ENCODE measurements at places on chromosomes 6 and 20. TPM values are rescaled to one million over a fixed set of nuclear protein-coding genes. Genes with fewer than 3 reads are reported as not detected.

DNA sequence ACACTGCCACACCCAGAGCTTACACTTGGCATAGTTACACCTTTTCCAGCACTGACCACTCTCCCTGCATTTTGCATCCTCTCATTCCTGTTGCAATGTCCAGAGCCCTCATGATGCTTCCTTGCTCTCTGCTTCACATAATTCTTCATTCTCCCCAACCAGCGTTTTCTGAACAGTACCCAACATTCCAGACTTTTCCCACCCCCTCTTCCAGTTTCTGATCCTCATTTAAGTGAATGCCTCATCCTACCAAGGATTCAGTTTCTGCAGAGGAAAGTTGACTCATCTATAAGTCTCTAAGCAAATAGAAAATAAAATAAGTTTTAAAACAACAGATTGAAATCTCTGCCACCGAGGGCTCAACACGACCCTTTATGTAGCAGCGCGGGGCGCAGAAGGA lies 321.3 kb upstream of the TCF21 start:
- no peaks in the 10 kb centered on the region for H3K27me3 ChIP-seq
- peak overlapping the region; percentile 11 for H3K4me3 ChIP-seq
- H3K27ac ChIP-seq, result peak overlapping the region; percentile 11
- DNase-seq, result peak; percentile 37
- no peaks in the 10 kb centered on the region for H3K36me3 ChIP-seq

DNA sequence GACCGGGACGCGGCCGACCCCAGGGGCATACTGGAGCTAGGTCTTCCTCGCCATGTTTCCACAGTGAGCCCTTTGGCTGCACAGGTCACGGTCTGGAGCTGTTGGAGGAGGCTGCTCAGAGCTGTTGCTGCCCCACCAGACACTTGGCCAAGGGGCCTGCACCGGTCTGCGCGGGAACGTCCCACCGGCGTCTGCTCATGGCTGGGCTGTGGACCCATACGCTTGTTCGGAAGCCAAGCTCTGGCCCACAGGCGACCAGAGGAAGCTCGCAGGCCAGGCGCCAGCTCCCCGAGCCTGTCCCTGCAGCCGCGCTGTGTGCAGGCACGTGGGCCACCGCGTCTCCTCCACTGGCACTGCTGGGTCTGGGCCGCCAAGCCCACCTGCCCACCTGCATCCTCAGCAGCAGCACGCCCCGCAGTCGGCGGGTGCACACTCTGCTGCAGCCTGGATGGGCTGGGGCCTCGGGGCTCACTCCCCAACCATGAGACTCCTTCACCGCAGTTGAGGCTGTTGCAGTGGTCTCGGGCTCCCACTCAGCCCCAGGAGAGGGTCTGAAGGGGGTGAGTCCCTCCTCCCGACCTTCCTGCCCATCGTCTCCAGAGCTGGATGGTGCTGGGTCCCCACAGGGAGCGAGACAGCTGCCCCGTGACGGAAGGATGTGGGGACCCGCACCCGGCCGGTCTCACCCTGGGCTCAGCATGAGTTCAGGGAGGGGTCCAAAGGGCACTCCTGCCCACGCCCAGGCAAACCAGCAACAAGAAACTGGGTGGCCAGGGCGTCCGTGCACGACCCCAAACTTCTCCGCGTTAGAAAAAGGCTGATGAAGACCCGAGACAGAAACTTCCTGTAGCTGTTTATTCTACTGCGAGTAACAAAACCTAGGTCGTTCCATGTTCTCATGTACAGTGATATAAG lies 15.5 kb upstream of the TCFL5 start:
- H3K4me3 ChIP-seq, result no peak overlapping the region
- no peak overlapping the region for H3K27ac ChIP-seq
- peaks cover 10% of the 10 kb centered on the region for H3K36me3 ChIP-seq
- H3K4me1 ChIP-seq, result peaks cover 11% of the 10 kb centered on the region

DNA sequence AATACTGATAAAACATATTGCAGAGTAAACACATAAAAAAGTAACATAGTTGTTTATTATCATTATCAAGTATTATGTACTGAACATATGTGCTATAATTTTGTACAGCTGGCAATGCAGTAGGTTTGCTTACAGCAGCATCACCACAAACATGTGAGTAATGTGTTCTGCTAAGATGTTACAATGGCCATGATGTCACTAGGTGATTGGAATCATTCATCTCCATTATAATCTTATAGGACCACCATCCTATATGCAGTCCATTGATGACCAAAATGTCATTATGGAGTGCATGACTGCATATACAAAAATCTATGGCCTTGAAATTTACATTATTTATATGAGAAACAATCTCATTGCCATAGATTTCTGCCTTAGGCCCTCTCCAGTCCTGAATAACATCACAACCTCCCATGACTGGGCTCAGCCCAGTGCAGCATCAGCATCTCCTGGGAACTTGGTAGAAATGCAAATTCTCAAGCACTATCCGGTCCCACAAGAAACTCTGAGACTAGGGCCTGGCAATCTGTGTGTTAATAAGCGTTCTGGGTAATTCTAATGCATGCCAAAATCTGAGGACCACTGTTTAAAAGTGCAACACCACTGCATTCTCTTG lies 352.0 kb upstream of the MARCKS start:
- DNase-seq, result no peak
- H3K4me3 ChIP-seq, result no peak overlapping the region
- no peak overlapping the region for H3K27ac ChIP-seq
- peaks cover 16% of the 10 kb centered on the region for H3K4me1 ChIP-seq

DPPA5 gene
- not detected for total RNA-seq

DNA sequence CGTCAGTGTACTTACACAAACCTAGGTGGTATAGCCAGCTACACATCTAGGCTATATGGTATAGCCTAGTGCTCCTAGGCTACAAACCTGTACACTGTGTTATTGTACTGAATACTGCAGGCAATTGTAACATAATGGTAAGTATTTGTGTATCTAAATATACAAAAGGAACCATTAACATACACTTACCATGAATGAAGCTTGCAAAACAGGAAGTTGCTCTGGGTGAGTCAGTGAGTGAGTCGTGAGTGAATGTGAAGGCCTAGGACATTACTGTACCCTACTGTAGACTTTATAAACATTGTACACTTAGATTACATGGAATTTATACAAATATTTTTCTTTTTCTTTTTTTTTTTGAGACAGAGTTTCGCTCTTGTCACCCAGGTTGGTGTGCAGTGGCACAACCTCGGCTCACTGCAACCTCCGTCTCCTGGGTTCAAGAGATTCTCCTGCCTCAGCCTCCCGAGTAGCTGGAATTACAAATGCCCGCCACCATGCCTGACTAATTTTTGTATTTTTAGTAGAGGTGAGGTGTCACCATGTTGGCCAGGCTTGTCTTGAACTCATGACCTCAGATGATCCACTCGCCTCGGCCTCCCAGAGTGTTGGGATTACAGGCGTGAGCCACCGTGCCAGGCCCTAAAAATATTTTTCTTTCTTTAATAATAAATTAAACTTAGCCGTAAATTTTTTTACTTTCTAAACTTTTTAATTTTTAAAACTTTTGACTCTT lies 15.4 kb upstream of the KIAA1755 start:
- peaks cover 93% of the 10 kb centered on the region for H3K4me1 ChIP-seq
- H3K27ac ChIP-seq, result peak overlapping the region; percentile 92
- H3K27me3 ChIP-seq, result no peaks in the 10 kb centered on the region
- peak overlapping the region; percentile 52 for H3K4me3 ChIP-seq
- H3K36me3 ChIP-seq, result peaks cover 15% of the 10 kb centered on the region

TMEM217 gene
- 1.9 TPM for total RNA-seq

DNA sequence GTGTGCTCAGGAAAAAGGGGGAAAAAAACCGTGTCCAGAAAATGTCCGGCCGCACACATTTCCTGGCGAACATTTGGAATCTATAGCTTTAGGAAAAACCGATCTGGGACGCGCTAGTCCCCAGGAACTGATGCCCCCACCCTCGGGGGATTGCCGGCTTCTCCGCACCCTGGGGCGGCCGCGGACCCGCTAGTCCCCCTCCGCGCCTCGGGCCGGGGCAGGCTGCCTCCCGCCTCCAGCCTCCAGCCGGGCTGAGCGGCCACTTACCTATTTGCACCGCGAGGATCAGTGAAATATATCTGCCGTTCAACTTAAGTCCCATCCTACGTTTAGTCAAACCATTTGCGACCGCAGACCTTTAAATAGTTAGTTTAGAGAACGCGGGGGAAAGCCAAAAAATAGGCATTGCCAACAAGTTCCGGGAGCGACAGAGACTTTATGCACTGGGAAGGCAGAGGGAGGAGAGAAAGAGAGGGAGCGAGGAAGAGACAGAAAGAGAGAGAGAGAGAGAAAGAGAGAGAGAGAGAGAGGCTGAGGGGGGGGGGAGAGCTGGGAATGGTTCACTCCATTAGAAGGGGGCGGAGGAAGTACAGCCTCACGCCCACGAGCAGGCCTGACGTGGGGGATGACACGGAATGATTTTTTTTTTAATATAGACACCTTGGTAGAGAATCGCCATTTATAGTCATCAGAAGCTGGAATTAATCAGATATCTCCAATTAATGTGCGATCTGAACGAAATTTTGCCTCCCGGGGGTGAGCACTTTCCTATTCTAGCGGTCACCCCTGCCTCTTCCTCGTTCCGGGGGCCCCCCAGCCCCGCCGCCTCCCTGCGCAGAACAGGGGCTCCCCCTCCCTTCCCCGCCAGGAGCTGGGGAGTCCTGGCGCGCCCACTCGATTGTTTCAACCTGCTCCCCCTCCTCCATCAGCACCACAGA lies at the start of gene NRN1:
Gene NRN1 (minus strand): TSS at position 498 of the 938 bp plus-strand sequence. CDS start 176 bp downstream, at position 322.
- H3K4me3 ChIP-seq, result peak within 1 kb of the TSS; percentile 76
- peaks cover 37% of the 10 kb centered on the region for H3K27me3 ChIP-seq
- DNase-seq, result no peak
- no peak within 1 kb of the TSS for H3K27ac ChIP-seq
- H3K36me3 ChIP-seq, result peaks cover 13% of the 10 kb centered on the region

GRCh38 chr6:67680297-67680932 lies 954.7 kb upstream of the ADGRB3 start:
- H3K4me1 ChIP-seq, result no peaks in the 10 kb centered on the region
- DNase-seq, result no peak
- no peaks in the 10 kb centered on the region for H3K27me3 ChIP-seq

DNA sequence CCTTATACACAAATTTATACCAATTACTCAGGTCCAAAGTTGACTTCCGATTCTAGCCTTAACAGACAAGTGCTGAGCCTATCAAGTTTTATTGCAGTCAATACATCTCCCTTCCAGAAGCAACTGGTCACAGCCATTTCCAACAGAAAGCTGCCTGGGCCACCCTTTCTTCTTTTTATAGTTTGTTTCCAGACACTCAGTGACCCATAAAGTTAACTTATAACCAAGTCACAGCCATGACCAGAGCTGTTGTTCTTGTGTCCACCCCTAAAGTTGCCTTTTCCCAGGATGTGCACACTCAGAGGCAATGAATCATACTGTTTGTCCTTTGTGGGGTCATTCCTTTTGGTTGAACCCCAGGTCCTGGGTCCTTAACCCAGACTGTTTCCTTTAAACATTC lies 89.9 kb downstream of the CD83 start:
- no peak for DNase-seq
- no peaks in the 10 kb centered on the region for H3K36me3 ChIP-seq
- no peak overlapping the region for H3K27ac ChIP-seq
- no peak overlapping the region for H3K4me3 ChIP-seq
- peaks cover 3% of the 10 kb centered on the region for H3K27me3 ChIP-seq

- H3K27ac ChIP-seq, result peak overlapping the region; percentile 36
- H3K4me3 ChIP-seq, result no peak overlapping the region
- peak; percentile 66 for DNase-seq
- no peaks in the 10 kb centered on the region for H3K27me3 ChIP-seq
- peaks cover 58% of the 10 kb centered on the region for H3K4me1 ChIP-seq
These were observed 86.4 kb downstream of the ADGRG6 start for GRCh38 chr6:142387997-142388815.

- H3K27me3 ChIP-seq, result peaks cover 11% of the 10 kb centered on the region
- H3K4me1 ChIP-seq, result 0 out of 2 replicates have a peak, but pooled peaks cover 4% of the 10 kb centered on the region
- H3K36me3 ChIP-seq, result no peaks in the 10 kb centered on the region
These were observed 96.8 kb upstream of the MLIP start for GRCh38 chr6:54014440-54014839.

- no peak overlapping the region for H3K4me3 ChIP-seq
- H3K27ac ChIP-seq, result no peak overlapping the region
- H3K27me3 ChIP-seq, result no peaks in the 10 kb centered on the region
- no peak for DNase-seq
- H3K4me1 ChIP-seq, result peaks cover 56% of the 10 kb centered on the region
These were observed 45.6 kb downstream of the ARID1B start for GRCh38 chr6:156822747-156823206.

GRCh38 chr6:82951389-82951788 lies 114.3 kb downstream of the UBE3D start:
- peak; percentile 43 for DNase-seq
- peaks cover 52% of the 10 kb centered on the region for H3K4me1 ChIP-seq
- H3K27ac ChIP-seq, result peak overlapping the region; percentile 48
- H3K4me3 ChIP-seq, result no peak overlapping the region

GPSM3 gene
- 4.0 TPM for total RNA-seq

GRCh38 chr6:19866985-19867627 lies 29.9 kb downstream of the ID4 start:
- DNase-seq, result peak; percentile 61
- H3K36me3 ChIP-seq, result no peaks in the 10 kb centered on the region
- peaks cover 25% of the 10 kb centered on the region for H3K27me3 ChIP-seq
- H3K4me1 ChIP-seq, result peaks cover 18% of the 10 kb centered on the region

GRCh38 chr6:75266716-75267291 lies 17.8 kb downstream of the TMEM30A start:
- peaks cover 16% of the 10 kb centered on the region for H3K36me3 ChIP-seq
- no peaks in the 10 kb centered on the region for H3K27me3 ChIP-seq
- H3K4me1 ChIP-seq, result peaks cover 57% of the 10 kb centered on the region
- H3K27ac ChIP-seq, result no peak overlapping the region

GRCh38 chr6:85675030-85675819 lies 32.5 kb upstream of the SYNCRIP start:
- peak; percentile 48 for DNase-seq
- H3K4me3 ChIP-seq, result peak overlapping the region; percentile 99
- H3K36me3 ChIP-seq, result peaks cover 66% of the 10 kb centered on the region
- peaks cover 26% of the 10 kb centered on the region for H3K27me3 ChIP-seq
- H3K27ac ChIP-seq, result peak overlapping the region; percentile 100

- H3K4me1 ChIP-seq, result no peaks in the 10 kb centered on the region
- DNase-seq, result no peak
- no peaks in the 10 kb centered on the region for H3K36me3 ChIP-seq
- no peaks in the 10 kb centered on the region for H3K27me3 ChIP-seq
- no peak overlapping the region for H3K4me3 ChIP-seq
These were observed 106.8 kb downstream of the GJA10 start for GRCh38 chr6:90000864-90001731.

- H3K27ac ChIP-seq, result no peak overlapping the region
- H3K27me3 ChIP-seq, result peaks cover 3% of the 10 kb centered on the region
- no peak for DNase-seq
- H3K4me3 ChIP-seq, result no peak overlapping the region
- no peaks in the 10 kb centered on the region for H3K36me3 ChIP-seq
These were observed 29.6 kb downstream of the ADRM1 start for GRCh38 chr20:62332421-62332820.

GGTLC1 gene
- not detected for total RNA-seq

All from HFFc6 (cell line).